ENCODE measurements at places on chromosomes 1 and 21.

DNA sequence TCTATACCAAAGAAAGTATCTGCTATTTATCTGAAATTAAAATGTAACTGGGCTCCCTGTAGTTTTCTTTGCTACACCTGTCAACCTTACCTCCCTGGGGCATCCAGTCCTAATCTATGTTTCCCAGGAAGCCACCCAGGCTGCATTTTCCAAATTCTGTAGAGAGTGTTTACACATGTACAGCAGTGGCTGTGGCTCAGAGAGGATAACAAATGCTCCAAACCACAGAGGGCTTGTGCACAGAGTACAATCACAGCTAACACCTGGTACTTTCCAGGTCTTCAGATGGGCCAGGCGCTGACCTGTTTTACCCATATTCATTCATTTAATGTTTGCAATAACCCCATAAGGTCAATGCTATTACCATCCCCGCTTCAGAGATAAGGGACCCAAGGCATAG is 146.5 kb upstream of the TNR start:
- no peak for DNase-seq

DNA sequence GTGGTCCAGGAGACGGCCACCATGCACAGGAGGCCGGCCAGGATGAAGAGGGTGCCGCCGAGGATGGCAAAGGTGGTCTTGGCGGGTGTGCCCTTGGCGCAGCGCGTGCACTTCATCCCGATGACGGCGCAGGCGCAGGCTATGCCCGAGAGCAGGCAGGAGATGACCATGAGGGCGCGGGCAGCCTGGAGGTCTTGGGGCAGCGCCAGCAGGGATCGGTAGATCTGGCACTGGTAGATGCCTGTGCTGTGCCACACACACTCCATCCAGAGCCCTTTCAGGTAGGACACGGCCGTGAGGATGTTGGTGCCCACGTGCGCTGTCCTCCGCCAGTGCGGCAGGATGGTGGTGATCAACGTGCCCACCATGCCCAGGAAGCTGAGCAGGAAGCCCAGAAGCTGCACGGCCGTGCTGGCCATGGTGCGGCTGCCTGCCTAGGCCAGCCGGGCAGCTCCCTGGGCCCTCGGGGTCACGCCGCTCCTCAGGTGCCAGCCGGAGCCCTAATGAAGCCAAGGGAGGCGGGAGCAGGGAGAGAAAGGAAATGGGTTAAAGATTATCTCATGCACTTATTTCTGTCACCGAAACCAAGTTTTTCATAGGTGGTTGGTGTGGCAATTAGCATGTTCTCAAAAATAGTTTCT is 18.5 kb downstream of the CLDN14 start:
- no peak for DNase-seq

DNA sequence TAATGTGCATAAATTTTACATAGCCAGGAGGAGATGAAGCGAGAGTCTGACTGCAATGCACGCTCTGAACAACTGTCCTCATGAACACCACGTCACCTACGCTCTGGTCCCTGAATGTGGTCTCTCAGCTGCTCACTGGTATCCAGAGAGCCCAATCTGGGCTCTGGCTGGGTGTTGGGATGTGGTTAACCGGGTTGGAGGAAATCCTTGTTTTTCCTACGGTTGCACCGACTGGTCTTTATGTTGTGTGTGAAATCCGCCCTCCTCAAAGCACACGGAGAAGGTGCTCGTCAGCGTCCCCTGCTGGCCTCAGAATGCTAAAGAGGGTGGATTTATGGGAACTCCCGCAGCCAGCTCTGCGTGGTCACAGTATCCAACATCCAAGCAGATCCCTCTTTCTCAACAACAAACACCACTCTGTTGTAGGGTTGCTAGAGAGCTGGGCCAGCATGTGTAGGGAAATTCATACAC is 51.8 kb upstream of the FAM89A start:
- peak; percentile 29 for DNase-seq

- DNase-seq: no peak
Measured at GRCh38 chr1:91650764-91651163, 150.1 kb downstream of the CDC7 start.

DNA sequence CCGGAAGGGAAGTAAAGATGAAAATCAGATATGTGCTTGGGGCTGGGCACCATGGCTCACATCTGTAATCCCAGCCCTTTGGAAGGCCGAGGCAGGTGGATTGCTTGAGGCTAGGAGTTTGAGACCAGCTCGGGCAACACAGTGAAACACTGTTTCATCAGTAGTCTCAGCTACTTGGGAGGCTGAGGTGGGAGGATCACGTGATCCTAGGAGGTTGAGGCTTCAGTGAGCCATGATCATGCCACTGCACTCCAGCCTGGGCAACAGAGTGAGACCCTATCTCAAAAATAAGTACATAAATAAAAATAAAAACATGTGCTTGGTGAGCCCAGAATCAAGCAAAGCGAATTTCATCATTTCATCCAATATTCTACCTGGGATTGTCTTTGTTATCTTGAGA is 23.3 kb upstream of the PCP4 start:
- DNase-seq: no peak

- peak; percentile 57 for DNase-seq
Measured at GRCh38 chr1:159924025-159924790, 1.1 kb downstream of the TAGLN2 start.

DNA sequence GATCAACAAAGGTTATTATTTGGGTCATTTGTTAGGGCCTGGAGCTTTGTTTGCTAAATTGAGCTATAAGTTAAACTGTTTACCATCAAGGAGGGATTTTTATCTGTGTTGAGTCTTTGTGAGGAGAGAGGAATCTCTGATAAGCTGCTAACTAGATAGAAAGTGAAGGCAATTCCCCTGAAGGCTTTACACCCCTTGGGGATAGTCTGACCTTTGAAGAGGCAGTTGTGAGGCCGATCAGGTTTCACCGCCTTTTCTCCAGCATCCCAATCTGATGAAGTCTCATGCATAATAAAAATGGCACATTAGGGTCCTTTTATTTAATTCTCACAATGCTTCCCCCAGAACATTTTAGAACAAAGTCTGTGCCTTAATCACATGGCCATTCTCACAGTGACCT is 21.8 kb downstream of the C1orf21 start:
- DNase-seq: no peak

DNA sequence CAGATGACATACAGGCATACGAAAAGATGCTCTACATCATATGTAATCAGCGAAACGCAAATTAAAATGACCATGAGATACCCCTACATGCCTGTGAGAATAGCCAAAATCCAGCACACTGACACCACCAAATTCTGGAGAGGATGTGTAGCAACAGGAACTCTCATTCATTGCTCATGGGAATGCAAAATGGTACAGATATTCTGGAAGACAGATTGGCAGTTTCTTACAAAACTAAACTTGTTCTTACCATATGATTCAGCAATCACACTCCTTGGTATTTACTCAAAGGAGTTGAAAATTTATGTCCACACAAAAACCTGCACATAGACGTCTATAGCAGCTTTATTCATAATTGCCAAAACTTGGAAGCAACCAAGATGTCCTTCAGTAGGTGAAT is 52.6 kb downstream of the TM2D1 start:
- DNase-seq: no peak

GRCh38 chr21:41328660-41329607 is 12.3 kb downstream of the FAM3B start:
- no peak for DNase-seq

DNA sequence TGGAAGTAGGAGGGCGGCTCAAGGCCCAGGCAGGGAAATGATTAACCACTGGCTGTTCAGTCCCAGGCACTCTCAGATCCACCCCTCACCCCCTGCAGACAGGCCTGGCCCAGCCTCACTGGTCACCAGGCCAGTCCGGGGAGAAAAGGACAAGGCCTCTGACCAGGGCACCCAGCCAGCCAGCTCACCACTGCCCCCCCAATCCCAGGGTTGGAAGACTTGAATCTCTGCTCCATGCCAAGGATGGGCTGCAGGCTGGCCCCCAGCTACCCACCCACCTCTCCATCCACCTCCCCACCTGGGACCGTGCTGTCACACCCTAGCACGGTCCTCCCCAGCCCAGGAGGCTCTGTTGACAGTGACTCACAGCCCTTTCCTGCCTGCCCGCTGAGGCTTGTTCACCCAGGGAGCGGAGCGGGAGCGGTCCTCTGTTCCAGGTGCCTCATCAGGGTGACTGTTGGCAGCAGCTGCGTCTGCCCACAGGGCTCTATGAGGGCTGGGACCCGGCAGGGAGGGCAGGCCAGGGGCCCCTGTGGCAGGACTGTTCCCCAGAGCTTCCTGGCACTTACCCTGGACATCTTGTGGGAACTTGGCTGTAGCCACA is 2.2 kb downstream of the LAD1 start:
- DNase-seq: no peak

- DNase-seq: no peak
Measured at GRCh38 chr1:161420763-161421455, 53.2 kb upstream of the CFAP126 start.

DNA sequence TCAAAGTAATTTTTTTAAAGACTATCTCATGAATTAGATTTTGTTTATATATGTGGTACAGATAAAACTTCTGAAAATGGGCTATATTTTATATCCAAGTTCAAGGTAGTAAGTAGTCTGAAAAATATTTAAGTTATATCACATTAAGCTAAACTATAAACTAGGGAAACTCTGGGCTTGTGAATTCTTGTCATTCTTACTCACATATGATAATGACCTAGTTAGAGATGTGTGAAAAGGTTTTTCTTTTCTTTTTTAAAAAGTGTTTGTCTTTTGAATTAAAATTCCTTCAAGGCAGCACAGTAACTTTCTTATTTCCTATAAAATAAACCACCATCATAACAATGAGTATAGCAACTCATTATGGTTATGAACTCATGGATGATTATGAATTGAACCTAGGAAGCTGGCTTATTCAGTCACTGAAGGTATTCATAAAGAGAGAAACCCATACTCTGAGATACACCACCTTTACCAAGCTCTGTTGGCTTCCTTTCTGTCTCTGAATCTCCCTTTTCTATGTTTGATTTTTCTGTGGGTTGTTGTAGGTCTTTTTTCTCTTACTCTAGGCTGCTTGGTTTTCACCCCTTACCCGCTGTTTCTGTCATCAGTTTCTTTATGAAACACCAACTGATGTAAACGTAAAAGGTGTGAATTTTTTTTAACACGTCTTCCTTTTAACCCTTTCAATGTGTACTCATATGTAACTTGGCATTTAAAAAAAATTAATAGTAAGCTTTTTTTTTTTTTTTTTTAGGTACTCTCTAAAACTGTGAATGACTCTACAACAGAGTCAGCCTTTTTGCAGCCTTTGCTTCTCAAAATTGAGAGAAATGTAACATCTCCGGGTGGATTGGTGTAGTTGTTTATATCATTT is 25.2 kb downstream of the IL12RB2 start:
- DNase-seq: no peak

DNA sequence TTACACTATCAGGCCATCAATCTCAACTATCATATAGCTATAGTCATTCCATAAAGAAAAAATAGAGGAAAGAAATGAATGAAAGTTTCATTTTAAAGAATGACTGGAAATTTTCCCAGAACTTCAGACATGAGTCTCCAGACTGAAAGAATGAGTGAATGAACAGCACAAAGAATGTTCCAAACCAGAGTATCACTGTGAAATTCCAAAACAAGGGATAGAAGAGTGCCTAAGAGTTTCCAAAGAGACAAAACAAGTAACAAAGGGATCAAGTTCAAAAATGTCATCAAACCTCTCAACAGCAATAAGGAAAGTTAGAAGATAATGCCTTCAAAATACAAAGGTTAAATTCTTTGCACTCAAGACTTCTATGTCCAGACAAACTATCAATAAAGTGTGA is 114.9 kb downstream of the DENND1B start:
- DNase-seq: no peak

GRCh38 chr21:20215959-20216358 is 782.2 kb upstream of the NCAM2 start:
- DNase-seq: no peak

DNA sequence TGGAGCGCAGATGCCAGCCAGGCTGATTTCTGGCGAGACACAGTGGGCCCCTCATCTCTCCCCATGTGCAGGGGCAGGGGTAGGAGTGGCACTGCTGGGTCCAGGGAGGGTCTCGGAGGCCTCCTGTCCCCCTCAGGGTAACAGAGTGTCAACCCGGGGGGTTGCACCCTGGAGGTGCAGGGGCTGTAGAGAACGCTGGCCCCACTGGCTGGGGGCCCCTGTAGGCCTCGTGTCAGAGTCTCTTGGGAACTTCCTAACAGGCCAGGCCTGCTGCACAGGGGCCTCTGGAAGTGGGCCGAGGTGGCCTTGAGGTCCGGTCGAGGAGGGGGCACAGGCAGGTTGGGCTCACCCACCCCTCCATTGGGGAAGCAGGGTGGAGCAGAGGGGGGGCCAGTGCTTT is 38.9 kb upstream of the AJAP1 start:
- DNase-seq: no peak

DNA sequence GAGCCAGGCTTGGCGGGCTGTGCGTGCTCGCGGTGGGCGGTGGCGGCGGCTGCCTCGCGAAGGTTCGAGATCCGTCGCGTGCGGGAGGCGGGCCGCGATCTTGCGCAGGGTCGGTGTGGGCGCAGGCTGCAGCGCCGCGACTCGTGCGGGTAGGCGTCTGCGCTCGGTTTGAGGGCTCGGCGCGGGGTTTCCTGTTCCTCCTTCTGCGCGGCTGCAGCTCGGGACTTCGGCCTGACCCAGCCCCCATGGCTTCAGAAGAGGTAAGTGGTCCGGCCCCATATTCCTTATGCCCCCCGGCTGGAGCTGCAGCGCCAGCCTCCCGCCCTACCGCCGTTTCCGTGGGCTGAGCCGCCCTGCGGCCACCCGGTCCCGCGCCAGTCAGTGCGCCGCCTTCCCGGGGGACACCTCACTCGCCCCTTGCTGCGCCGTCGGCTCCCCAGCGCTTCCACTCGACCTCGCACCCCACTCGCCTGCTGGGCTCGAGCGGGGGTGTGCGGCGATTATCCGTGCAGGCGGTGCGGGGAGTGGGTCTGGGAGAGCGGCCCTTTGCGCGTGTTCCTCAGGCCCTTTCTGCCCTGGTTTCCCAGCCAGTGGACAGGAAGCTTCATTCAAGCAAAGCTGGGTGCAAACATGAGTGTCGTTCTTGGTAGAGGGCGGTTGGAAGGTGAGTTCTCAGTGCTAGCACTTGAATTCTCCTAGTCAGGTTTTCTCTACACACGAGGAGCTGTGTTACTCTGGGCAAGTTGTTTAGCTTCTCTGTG is at the start of gene CACYBP:
Gene CACYBP, plus strand, starts transcription at position 12 of the 761 bp plus-strand sequence. Its CDS starts 234 bp downstream, at position 246.
- DNase-seq: peak; percentile 47

- no peak for DNase-seq
Measured at GRCh38 chr1:50976111-50976889, 6.3 kb downstream of the CDKN2C start.

DNA sequence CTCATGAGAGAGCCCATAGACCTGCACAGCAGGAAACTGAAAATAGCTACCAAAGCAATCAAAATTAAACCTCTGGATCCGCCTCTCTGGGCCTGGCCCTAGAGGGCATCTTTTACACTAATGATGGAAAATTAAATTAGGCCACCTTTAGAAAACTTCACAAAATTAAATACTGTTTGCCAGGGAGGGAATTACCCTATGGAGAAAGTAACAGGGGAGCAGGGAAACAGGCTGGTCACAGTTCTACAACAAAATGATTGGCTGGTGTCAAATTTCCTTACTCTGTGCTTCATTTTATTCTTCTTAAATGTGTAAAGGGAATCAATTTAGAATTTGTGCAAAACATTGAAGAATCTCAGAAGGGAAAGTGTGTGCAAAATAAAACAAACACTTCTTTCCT is 62.4 kb downstream of the SPATA46 start:
- no peak for DNase-seq
